ENCODE measurements at places on chromosomes 7 and 10.
A peak's percentile ranks its signal among the peaks of the same experiment; 100 is the strongest.

DNA sequence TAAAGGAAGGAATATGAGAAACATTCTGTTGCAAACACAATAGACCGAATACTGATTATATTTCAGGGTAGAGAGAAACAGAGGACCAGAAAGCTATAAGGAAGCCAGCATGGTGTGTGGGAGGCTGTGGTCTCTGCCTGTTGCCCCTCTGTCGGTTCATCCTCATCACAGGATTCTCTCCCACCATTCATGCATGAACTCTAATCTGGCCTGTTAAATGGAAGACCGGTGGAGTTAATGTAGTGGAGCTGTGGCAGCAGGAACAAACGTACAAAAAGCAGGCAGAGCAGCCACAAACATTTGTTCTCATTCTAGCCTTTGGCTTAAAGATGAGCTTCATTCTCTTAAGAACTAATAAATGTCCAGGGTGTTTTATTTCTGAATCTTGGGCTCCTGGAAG lies 902.4 kb downstream of the LRMDA start:
- no peak for DNase-seq

- DNase-seq, result peak; percentile 0
These were observed 41.5 kb upstream of the SLC39A12 start for GRCh38 chr10:17910125-17910789.

GRCh38 chr10:3108575-3109105 lies 41.3 kb downstream of the PFKP start:
- no peak for DNase-seq

DNA sequence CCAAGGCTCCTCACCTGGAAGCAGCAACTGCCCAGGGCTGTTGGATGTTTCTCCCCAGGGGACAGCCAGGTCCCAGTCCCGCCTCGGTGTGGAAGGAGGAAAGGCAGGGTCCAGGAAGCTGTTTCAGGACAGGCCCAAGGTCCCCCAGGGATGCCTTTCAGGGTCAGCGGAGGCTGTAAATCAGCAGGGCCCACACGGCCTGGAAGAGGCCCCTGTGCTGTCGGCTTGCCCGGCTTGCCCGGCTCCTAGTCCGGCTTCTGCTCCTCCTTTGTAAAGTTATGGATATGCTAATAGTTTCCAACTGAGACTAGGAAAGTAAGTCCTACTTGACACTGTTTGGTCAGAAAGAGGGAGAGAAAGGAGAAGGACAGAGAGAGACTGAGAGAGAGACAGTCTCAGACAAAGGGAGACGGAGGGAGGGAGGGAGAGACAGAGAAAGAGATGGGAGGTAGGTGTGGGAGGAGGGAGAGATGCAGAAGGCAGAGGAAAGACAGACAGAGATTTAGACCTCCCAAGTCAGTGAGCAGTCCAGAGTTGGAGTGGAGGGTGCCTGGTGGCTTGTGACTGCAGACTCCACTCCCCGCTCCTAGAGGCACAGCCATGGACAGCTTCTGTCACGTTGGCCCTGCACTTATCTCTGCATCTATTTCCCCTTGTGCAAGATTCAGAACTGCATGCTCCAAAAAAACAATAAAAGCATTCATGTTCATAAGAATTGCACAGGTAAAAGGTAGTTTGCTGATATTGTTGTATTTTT lies 10.5 kb downstream of the IKZF1 start:
- peak; percentile 59 for DNase-seq

DNA sequence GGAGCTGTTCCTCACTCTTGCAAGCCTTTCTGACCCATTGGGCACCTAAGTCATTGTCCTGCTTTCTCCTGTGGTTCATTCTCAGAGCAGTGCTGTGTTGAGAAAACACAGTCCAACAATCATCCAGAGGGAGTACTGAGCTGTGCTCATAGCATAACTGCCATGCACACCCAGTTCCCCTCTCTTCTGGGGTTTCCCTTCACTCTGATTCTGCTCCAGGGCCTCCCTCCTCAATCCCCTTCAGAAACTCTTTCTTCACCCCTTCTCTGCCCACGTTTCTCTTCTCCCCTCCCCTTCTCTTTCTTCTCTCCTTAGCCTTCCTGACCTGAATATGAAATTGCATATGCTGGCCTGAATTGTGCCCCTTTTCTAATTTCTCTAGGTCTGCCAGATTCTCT lies 155.8 kb downstream of the AOAH start:
- no peak for DNase-seq

DNA sequence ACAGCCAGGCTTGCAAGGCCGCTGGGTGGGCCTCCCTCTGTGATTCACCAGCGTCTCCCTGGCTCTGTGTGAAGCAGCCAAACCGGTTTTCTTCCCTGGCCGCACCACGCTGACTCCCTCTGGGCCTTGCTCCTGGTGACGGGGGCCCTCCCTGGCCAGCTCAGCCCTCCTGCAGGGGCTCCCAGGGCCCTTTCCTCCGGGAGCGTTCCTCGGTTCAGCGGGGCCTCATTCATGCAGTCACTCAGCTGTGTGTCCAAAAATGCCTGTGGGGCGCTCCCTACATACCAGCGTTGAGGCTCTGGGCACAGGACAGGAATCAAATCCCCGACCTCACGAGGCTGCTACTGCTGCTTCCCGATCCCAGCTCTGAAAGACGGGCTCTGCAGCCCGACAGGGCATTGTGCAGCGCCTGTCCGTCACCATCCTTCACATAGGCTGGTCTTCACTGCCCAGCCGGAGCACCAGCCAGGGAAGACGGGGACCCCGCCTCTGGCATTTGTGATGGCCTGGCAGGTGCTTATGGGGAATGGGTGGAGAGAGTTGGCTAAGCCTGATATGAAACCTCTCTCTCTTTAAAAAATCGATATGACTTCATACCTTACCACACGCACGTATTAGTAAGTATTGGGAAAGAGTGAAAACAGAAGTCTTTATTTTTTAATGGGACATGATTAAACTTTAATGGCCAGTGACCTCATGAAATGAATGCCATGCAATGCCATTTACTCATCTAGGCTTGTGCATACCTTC lies 110.0 kb upstream of the SHH start:
- DNase-seq, result no peak

- DNase-seq, result no peak
These were observed 29.0 kb downstream of the CPXM2 start for GRCh38 chr10:123862421-123863182.

- no peak for DNase-seq
These were observed 5.9 kb upstream of the ITGA8 start for GRCh38 chr10:15725603-15726002.

- no peak for DNase-seq
These were observed 12.5 kb upstream of the NKX2-3 start for GRCh38 chr10:99520040-99520846.

DNA sequence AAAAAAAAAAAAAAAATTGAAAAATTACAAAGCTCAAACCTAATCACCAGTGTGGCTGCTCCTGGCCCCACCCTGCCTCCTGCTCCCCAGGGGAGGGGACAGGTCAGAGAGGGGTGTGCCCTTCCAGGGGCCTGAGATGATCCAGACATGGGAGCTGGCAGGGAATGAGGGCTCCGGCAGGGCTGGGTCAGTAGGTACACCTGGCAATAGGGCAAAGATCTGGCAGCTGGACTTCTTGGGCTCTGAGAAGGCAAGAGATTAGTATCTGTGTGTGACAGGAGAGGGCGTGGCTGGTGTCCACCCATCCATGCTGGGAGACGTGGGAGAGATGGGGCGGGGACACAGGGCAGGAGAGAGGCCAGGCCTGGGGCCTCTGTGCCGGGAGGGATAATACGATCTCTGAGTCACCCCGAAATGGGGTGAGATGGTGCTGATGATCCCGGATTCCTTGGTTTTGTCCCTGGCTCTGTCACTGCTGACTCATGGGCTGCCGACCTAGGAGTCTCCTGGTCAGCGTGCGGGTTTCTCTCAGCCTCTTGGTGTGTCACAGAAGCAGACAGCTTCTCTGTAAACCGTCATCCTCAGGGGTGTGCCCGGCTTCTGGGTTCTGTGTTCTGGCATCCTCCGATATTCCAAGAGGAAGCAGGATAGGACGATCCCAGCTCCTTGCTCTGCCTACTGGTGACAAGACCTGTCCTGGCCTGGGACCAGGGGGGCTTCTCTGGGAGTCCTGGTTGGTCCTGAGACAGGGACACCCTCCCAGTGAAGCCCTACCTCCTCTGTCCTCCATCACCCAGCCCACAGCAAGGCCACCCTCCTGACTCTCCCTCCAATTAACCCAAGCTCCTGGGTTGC lies 8.2 kb upstream of the CLDN4 start:
- no peak for DNase-seq

GRCh38 chr7:150801242-150801945 lies 825 bp downstream of the TMEM176A start:
- no peak for DNase-seq

GRCh38 chr7:141597966-141598365 lies 46.8 kb downstream of the AGK start:
- DNase-seq, result no peak

Data from CD4-positive, alpha-beta T cell treated with Interleukin-4 for 1 hour (primary cell).